ENCODE measurements at places on chromosomes 12 and 14.

DNA sequence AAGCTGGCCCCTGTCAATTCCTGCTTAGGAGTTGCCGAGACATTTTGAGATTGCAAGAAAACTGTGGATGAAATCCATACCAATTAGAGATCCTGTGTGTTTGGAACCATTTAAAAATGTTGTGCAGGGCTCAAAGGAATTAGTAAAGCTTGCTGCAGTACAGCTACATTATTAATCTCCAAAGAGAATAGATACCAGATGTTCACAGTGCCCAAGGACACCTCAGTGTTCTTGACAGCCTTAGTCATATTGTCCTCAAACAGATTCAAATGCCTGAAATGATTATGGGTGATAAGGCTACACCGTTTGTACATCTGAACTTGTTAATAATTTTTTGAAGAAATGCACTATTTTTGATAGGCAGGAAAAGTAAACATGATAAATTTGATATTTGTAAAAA lies 164.6 kb downstream of the MSRB3 start:
- no peak for DNase-seq

DNA sequence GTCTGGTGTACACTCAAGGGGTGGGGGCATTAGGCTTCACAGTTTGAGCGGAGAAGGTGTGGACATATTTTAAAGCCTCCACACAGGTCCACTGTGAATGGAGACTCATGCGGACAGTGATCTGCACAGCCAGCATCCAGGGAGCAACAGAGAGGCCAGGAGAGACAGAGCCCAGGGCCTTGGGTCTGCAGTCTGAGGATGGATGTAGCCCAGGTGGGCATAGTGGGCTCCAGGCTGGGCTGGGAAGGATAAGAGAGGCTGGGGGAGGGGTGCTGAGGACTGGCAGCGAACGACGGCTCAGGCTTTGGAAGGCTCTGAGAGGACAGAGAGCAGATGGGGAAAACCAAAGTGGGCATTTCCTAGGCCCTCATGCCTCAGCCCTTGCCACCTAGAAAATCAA lies 128.8 kb downstream of the PAPOLA start:
- no peak for DNase-seq

DNA sequence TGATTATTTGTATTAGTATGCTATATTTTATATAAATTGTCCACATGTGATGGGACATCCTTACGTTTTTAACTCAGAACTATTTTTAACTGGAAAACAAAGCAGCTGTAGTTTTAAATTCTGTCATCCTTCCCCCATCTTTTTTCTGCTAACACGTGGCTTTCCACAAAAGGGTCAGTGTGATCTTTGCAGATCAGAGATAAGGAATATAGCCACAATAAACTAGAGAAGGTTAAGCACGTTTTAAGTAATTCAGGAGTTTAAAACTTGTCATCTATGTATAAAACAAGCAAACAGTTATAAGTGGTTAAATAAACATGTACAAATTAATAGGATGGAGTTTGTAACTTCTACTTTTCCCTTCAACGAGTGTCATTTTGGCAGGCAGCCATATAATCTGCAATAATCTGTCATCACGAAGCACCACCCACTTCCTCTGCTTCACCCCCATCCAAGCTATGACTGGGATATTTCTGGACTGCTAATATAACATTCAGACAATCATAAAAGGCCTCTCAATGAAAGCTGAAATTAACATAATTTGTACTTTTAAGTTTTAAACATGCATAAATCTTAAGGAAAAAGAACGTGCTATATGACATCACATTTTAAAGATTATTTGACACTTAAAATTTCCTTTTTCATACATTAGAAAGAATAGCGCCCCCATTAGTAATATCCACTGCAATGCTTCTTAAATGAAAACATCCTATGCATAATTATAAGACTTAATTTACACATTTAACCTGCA lies 15.3 kb downstream of the TAOK3 start:
- no peak for DNase-seq

DNA sequence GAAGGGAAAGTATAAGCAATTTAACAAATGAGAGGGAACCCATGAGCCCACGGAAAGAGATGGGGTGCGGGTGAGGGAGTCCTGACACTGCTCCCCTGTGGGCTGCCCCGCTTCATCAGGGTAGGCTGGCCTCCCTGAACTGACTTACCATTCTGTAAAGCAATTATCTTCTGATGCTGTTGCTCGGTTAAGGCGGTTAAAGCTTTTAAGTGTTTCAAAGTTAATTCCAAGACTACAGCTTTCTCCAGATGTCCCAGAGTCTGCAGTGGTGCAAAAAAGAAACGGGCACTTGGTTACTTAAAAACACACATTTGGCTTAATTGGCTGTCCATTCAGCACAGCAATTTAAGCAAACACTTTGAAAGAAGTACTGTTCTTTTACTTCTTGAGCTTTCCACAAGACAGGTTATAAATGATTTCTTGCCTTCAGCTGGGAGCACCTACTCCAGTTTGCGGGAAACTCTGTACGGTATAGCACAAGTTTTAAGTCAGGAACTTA lies 1.3 kb downstream of the BHLHE41 start:
- DNase-seq = no peak

- DNase-seq = no peak
These were observed 24.2 kb upstream of the RHOJ start for GRCh38 chr14:63180011-63180410.

DNA sequence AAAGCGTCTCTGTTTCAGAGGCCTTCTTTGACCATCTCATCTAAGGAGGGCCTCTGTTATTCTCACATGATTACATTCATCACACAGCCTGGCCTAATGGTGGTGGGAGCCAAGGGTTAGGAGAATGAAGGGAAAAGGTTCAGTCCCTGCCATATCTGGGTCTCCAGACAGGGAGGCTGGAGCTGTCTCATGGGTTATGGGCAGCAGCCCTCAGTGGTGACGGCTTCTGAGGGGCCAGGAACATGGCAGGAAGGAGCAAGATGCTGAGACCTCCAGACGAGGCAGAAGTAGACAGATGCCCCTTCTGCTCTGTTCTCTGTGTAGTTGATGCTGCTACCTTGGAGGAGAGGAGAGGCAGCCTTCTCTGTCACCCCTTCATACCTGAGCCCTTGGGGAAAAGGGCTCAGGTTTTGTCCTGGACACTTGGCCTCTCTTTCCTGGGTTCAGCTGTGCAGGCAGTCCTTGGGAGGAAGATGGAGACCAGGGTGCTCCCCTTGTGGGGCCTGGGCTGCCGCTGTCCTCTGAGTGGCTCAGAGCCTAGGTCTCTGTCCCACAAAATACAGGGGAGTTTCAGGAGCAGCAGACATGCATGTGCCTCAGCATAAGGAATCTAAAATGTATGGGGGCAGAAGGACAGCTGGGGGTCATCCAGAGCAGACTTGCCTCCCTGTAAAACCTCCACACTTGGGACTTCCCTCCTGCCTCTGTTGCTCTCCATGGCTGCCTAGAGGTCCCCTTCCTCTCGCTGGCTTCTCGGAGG lies 3.6 kb downstream of the IFI27L2 start:
- no peak for DNase-seq

DNA sequence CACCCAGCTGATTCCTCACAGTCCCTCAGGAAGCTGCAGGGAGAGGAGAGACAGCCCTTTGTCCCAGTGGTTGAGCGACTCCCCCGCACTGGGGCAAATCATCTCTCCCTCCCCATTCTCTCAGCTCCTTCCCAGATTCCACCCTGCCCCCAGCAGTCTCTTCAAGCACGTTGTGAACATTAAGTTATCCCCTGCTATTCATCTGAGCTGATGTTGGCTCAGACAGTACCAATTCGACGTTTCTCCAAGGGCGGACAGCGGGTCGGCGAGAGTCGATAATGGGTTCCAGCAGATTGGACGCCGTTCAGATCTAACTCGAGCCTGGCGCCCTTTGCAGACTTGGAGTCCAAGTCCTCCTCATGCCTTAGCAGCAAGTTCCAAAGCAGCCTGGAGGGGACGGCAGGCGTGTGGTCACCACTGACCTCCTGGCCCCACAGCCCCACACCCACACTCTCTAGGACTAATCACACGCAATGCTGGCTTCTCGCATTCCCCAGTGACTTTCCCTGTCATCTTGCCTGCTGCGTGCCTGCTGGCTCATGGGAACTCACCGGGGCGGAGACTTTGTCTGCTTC lies 245.9 kb downstream of the CHST11 start:
- no peak for DNase-seq

DNA sequence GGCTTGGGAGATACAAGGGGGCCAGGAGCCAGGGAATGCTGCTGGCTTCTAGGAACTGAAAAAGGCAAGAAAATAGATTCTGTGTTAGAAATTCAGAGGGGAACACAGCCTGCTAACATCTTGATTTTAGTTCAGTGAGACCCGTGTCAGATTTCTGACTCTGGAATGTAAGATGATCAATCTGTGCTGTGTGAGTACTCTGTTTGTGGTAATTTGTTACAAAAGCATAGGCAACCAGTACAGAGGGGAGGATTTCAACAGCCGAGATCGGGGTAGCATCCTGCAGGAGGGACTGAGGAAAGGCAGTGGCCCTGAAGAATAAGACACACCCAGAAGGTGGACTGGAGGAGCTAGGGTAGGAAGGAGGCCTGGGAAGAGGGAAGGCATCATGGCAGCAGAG lies 410.0 kb upstream of the CCDC196 start:
- peak; percentile 48 for DNase-seq

GRCh38 chr12:65414526-65414925 lies 136.0 kb downstream of the MSRB3 start:
- DNase-seq = no peak

- no peak for DNase-seq
These were observed 107.9 kb upstream of the PLEKHA5 start for GRCh38 chr12:19021646-19022045.

GRCh38 chr12:38431921-38432320 lies 115.3 kb downstream of the ALG10B start:
- DNase-seq = no peak

DNA sequence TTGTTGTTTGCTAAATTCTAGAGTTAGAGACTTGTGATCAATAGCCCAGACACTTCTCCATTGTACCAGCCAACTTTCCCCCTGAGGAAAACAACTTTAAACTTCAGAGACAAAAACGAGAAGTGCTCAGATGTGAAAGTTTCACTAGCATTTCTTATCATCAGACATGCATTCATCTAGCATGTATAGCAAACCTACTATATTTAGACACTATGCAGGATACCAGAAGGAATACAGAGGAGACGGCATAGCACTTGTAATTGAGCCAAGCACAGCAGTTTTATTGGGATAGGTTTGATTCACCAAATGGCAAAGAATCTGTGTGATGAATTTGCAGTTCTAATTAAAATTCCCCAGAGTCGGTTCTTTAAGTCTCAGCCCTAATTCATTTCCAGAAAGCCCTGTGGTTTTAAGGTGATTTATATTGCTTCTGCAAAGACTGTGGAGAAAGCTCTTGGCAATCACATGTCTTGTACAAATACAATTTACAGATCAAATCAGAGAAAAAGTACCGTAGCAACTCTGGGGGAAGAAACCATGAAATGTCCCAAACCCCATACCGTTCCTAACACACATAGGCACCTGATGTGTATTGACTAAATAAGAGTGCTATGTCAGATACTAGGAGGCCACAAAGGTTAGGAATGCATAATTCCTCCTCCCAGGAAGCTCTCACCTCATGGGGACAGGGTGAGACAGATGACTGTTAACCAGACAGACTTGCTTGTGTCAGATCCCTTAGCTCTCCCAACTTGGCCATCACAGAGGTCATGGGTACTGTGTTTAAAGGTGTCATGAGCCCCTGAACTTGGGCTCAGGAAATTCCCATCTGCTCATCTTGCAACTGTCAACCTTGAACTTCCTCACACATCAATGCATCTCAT lies 69.6 kb upstream of the KRAS start:
- peak; percentile 9 for DNase-seq

DNA sequence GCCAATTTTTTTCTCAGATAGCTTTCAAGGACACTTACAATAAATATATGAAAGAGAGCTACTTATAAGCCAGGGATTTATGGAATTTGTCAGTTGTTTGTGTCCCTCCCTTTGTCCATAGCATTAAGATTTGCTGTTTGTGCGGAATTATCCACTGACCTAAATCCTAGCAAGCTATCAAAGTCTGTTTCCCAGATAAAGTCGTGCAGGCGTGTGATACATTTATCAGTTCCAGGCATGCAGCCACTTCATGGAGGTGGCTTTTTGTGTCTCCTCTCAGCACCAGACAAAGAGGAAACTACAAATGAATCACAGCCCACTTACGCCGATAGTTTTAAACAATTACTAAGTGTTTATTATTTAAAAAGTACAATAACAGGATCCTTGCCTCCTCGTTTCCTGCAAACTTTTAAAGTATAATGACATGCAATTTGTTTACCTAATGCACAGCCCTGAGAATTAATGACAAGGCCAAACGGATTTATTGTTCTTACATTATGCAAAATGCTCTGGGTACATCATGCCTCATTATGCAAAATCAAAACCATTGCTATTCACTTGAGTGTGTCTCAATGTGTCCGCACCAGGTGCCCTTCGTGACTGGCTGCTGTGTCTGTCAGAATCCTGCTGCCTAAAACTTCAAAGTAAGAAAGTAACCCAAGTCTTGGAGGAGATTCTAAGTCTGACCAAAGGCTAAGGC lies 423.2 kb downstream of the GLT1D1 start:
- no peak for DNase-seq

- DNase-seq = no peak
These were observed 274.9 kb upstream of the SRRM4 start for GRCh38 chr12:118706437-118706836.

GRCh38 chr12:117499759-117500485 lies 138.5 kb upstream of the NOS1 start:
- no peak for DNase-seq

DNA sequence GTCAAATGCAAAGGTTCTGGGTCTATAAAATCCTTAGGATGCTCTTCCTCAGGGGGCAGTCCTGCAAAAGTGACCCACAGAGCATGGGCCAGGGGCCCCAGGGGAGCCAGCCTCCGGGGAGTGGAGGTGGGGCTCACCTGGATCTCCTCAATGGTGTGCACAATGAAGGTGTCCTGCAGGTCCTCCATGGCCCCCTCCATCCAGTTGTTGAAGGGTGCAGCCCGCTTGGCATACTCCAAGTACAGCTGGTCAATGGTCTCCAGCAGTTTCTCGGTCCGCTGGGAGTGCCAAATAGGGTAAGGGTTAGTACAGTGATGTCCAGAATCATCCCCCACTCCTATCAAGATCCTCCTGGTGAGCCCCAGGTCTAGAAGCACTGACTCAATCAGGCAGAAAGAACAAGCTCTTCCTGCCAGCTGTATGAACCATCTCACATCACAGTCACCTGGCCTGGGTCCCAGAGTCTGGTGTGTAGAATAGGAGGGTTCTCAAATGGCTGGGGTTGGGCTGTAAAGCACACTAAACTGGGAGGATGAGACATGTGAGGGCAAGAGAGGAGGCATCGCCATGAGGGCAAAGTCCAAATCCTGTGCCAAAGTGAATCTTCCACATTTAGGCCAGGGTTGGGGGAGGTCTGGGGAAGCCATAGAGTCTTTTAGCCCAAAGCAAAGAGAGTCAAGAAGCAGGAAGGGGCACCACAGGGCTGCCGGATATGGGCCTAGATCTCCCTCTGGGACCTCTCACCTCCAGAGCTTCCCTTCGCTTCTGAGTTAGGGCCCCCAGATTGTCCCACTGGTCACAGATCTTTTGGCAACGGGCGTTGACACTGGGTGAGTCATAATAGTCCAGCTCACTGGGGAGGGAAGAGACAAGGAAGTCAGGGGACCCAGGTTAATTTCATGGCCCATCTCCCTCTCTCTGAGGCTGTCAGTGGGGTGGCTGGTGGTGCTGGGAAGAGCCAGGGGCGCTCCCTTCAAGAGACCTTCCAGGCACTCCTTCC lies 91.5 kb upstream of the ZFP36L1 start:
- DNase-seq = no peak

All from kidney (tissue), 22 donors.